OCI-LY7 (cell line): ENCODE measurements at places on chromosomes 3 and 15. TPM values are rescaled to one million over a fixed set of nuclear protein-coding genes. Genes with fewer than 3 reads are reported as not detected.

The CSPG4 gene
- not detected in 2 replicates for total RNA-seq

The POC1A gene
- 41.0 and 46.2 TPM in 2 replicates for total RNA-seq

The IL5RA gene
- total RNA-seq = not detected in 2 replicates

The P3H2 gene
- not detected in 2 replicates for total RNA-seq

The SLC25A26 gene
- total RNA-seq = 12.9 and 14.2 TPM in 2 replicates

The ILDR1 gene
- 2.5 and 2.6 TPM in 2 replicates for total RNA-seq

The PFN2 gene
- 24.7 and 32.3 TPM in 2 replicates for total RNA-seq

The NGRN gene
- total RNA-seq = 40.0 and 44.4 TPM in 2 replicates

The ECE2 gene
- not detected in 2 replicates for total RNA-seq

The AMOTL2 gene
- not detected in 2 replicates for total RNA-seq

The PKM gene
- total RNA-seq = 791 and 1,131 TPM in 2 replicates

The SLC28A1 gene
- total RNA-seq = not detected in 2 replicates

The CCR5 gene
- not detected in 2 replicates for total RNA-seq

The PLIN1 gene
- total RNA-seq = 0.19 and 0.46 TPM in 2 replicates

The FES gene
- total RNA-seq = 3.0 and 3.2 TPM in 2 replicates

The SNURF gene
- total RNA-seq = 5.5 and 6.8 TPM in 2 replicates

The VGLL3 gene
- total RNA-seq = not detected in 2 replicates

The RARRES1 gene
- total RNA-seq = not detected in 2 replicates

The IQCB1 gene
- 94.3 and 100 TPM in 2 replicates for total RNA-seq

The ISLR gene
- not detected in 2 replicates for total RNA-seq
